Occipital lobe (tissue), 3 donors: ENCODE measurements at places on chromosomes 13 and 19.

GRCh38 chr13:50140581-50141374, 125.5 kb downstream of the KCNRG start:
- DNase-seq, result no peak

DNA sequence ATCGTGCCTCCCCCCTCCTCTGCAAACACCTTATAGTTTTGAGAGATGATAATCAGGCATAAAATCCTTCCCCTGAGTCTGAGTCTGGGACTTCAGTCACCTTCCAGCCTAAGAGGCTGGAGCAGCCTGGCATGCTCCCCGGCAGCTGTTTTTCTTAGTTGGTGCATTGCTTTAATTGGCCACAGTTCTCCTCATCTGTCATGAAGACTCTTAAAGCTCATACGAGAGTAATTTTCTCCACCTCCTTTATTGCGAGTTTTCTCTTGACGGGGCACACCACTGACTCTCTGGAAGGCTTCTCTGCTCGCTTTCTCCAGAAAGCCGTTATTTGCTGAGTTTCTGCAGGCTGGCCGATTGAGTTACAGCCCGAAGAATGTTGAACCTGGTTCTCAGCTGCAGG, 310.5 kb downstream of the ATP8A2 start:
- no peak for DNase-seq

DNA sequence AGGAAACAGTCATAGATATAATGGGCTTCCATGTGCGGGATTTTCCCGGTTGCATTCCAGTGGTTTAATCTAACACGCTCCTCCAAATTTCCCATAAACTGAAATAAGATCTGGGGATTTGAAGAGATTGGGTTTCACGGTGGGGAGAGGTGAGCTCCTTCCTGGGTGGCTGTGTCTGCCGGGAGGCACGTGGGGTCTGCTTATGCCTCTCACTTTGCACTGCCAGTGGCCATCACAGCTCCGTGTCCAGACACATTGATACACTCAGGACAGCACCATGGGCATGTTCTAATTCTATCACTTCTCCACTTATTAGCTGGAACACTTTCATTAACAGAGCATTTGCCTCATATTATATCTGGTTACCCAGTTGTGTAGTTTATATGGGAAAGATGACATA, 73.4 kb downstream of the SOX1 start:
- DNase-seq, result no peak

- DNase-seq, result no peak
Measured at GRCh38 chr13:69391756-69392155, 715.9 kb upstream of the ATXN8OS start.

GRCh38 chr19:37869766-37870340, 36.5 kb downstream of the WDR87 start:
- no peak for DNase-seq

- no peak for DNase-seq
Measured at GRCh38 chr19:33368074-33368864, 5.2 kb upstream of the CEBPG start.

- no peak for DNase-seq
Measured at GRCh38 chr19:12938779-12939601, 581 bp downstream of the CALR start.

- no peak for DNase-seq
Measured at GRCh38 chr19:47670736-47671135, 42.5 kb upstream of the EHD2 start.

- DNase-seq, result no peak
Measured at GRCh38 chr13:99980201-99980823, 1.3 kb upstream of the ZIC2 start.

GRCh38 chr13:77619655-77620054, 77.8 kb upstream of the SLAIN1 start:
- DNase-seq, result no peak

DNA sequence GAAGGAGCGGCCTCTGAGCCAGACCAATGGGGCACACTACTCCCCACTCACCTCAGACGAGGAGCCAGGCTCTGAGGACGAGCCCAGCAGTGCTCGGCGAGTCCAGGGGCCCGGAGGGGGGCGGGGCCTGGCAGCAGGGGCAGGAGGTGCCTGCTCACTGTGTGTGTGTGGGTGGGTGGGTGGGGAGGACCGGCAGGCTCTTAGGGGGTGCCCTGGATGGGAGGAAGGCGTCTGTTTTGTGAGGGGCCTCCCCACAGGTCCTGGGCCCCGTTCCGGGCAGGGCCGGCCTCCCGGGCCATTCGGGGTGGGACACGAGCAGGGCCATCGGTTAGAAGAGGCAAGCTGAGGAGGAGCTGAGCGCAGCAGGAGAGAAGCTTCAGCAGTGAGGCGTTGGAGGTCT, 12.7 kb downstream of the PLEKHJ1 start:
- no peak for DNase-seq
